ENCODE measurements at places on chromosomes 4 and X.

DNA sequence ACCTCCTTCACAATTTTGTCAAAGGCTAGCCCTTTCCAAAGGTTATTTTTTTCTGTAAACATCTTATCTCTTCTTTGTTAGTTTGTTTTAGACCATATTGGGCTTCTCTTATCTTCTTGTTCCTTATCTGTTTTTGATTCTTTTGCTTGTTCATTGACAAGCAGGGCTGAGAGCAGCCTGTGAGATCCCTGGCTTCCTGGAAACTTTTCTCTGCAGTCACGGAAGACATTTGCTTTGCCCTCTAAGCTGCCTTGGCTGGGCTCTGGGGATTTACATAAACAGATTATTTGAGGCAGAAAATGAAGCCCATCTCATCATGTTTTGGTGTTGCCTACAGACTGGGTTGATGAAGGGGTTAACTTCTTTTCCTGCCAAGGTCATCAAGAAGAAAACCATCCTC is 157.4 kb upstream of the AMOT start:
- DNase-seq, result no peak

- DNase-seq, result no peak
Observed at GRCh38 chr4:108919226-108919893, 156.5 kb upstream of the ETNPPL start.

DNA sequence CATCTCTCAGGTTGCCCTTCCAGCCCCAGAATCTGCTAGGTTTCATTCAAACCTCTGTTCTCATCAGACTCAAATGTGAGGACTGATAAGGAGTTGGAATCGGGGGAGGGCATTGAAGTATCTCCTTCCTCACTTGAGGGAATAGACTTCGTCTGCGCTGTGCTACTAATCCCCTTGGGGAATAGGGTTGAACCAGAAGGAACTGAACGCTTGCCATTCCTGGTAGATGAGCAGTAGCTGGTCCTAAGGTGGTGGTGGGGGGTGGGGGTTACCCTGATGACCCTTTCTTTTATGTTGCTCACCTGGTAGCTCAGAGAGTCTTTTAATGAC is 692 bp upstream of the SLC9A7 start:
- no peak for DNase-seq

DNA sequence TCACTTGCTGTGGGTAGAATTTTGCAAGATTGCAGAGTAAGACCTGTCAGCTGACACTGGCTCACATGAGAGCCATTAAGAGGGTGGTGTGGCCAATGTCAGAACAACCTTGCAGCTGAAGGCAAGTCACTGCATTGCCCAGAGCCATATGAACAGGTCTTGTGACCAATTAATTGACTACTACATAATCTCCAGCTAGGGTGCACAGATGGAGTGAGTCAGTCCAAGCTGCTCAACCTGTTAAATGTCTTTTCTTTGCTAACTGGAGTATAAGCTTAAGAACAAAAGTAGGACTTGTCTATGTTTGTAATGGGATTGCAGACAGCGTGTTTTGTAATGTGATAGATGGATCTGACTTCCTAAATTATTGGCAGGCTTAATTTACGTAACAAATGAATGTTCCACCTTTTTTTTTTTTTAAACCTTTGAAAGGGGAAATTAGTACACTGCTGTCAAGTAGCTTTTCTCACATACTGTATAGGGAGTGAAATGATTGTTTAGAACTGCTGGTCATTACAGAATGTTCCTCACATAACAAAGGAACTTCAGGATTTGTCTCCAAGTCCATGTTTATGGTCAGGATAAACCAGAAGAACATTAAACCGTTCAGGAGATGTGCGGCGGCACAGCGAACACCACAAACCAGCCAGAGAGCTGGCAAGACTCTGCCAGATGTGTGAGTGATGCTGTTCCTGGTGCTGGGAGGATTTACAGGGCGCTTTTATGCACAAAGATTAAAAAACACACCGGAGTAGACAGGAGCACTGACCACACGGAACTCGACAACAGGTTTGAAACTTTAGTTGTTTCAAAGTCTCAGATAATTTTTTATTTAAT is 37.0 kb downstream of the FNIP2 start:
- DNase-seq, result peak; percentile 52

DNA sequence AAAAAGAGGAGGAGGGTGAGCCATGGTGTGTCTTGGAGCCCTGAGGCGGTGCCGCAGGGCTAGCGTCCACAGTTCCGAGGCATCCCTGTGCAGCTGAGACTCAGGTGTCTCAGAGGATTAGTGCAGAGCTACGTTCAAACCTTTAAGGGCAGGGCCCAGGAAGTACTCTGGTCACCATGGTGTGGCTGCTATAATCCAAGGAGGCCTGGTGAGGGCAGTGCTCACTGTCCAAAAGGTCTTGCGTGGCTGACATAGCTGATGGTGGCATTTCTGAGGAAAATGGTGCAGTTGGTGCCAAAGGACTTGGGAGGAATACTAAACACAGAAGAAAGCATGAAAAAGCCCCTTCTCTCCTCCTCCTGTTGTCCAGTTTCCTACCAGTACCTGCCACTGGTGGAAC is 146.9 kb downstream of the DCHS2 start:
- no peak for DNase-seq
